Bronchial epithelial cell (primary cell): ENCODE measurements at places on chromosomes 5 and 9.

- DNase-seq: no peak
Observed at GRCh38 chr5:107675201-107675600, 4.5 kb upstream of the EFNA5 start.

GRCh38 chr5:124810396-124811006 lies 64.1 kb upstream of the ZNF608 start:
- no peak for DNase-seq

DNA sequence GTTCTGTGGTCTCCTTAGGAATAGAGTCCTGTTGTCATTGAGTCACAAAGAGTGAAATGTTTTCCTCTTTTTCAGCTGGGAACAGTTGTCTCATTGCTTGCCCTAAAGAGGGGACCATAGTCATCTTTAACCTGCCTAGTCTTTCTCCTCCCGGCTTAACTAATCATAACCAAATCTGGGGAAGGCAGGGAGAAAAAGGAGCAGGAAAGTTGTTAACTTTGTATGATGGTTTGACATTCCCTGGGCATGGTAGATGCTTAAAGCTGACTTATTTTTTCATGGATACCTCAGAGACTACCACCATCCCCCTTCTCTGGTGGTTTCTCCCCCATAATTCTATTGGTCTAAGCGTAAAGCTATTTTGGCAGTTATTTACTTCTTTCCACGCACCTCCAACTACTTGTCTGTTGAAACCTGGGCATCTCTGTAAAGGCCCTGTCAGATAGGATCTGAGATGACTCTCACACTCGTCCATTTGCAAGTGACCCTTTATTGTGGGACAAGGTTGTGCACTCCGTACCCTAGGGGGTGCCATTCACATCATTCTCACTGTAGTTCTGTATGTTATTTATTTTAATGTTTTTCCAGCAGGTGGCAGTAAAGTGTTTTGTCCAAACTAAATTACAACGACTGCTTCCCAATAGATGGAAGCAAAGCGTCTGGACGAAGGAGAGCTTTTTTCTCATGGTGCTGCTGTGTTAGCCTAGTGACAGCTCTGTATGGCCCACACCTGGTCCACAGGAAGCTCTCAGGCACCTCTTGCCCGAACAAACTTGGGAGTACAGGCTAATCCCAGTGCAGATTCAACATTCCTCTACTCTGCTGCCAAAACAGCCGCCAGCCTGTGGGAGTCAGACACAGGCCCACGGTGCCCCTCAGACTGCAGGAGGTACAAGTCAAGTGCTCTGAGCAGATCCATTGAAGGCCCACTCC lies 3.0 kb upstream of the FAM13B start:
- peak; percentile 84 for DNase-seq

GRCh38 chr5:8436924-8437323 lies 568.0 kb downstream of the MTRR start:
- DNase-seq: no peak

- DNase-seq: peak; percentile 39
Observed at GRCh38 chr9:94950579-94951323, 224.3 kb downstream of the AOPEP start.

DNA sequence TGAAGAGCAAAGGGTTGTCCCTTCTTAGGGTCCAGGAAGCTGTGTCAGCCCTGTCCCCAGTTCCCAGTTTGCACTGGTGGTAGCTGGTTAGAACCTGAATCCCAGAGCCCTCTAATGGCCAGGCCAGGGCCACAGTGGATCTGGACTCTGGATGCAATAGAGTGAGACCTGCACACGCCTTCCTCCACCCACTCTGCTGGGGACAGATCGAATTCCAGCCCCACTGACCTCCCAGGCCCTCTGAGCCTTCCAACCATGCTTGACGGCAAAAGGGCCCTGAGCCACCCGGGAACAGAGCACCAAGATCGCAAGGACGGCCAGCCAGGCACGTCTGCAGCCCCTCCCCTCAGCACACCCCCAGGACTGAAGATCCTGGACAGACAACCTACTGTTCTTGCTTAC lies 23.7 kb downstream of the NAIF1 start:
- DNase-seq: no peak

DNA sequence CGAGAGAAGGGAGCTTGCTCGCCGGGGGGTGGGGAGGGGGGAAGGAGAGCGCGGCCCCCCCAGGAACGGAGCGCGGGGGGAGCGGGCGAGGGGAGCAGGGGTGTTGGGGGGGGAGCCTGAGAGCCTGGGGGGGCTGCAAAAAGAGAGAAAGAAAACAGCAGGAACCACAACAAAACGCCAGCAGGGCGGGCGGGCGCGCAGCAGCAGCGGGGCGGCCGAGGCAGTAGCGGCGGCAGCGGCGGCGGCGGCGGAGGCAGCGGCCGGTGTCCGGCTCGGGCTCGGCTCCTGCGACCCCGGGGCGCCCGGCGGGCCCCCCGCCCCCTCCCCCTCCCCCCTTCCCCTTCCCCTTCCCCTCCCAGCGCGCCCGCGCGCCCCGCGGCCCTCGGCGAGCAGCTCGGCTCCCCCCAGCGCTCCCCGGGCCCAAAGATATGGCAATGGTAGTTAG lies 1.6 kb downstream of the NR2F1 start:
- no peak for DNase-seq

DNA sequence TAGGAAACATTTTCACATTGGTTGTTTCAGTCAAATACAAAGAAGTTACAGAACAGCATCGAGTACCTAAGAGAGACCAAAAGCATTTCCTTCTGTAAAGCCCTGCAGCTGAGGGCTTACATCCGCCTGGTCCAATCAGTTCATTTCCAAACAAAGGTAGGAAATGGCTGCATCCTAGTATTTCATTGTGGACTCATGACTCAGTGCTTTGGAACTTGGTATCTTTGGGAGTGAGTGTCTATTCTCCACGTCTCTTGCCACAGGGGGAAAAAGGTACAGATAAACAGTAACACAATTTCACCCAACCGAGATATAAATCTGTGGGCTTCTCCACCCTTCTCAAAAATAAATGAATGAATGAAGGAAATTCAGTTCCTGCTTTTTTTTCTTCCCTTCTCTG lies 75.4 kb downstream of the NFIB start:
- peak; percentile 87 for DNase-seq

DNA sequence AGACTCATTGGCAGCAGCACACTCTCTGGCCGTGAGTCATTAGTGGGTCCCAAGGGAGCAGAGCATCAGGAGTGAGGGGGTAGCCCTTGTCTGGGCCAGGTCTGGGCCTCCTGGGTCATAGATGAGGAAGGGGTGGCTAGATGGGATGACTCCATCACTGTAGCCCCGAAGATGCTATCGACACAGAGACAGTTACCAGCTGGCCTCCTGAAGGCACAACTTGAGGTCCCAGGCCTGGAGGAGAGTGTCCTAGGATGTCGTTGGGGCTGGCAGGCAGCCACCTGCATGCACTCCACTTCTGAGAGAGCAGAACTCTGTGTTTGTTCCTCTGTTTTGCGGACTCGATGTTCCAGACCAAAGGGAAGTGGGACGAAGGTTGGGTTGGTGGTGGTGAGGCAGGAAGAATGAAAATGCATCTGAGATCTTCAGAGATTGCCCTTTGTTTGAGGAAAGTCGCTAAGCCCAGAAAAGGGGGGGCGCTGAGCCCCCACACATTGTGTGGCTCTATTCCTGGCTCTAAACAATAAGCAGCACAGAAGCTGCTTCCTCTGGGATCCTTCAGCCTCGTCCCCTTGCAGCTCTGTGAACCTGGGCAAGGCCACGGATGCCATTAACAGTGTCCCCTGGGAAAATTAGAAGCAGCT lies 4.7 kb downstream of the BTNL9 start:
- DNase-seq: no peak

GRCh38 chr9:111842313-111842712 lies 47.6 kb upstream of the SHOC1 start:
- no peak for DNase-seq

GRCh38 chr5:80161165-80161564 lies 94.7 kb downstream of the SERINC5 start:
- DNase-seq: no peak

DNA sequence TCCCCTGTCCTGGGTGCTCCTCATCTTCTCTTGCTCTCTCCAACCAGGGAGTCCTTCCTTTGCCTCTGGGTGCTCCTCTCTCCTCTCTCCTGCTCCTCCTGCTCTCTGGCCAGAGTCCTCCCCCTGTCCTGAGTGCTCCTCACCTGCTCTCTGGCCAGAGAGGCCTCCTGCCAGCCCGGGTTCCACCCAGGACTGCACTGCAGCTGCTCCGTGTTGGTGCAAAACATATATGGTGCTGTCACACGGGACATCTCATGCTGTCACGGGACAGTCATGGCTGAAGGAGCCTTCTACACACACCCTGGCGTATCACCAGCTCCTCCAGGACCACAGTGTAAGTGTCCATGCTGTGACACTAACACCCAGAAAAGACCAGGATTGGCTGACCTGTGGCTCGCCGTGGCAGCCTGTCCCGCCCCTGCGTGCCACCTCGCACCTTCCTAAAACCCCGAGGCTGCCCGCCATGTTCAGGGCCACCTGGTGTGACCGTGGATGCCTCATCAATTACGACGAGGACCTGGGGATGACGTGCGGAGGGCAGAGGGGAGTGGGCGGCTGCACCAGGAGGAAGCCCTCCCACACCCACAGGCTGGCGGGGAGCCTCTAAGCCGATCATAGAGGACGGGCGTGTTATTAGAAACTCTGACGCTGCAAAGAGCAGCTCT lies 27.9 kb upstream of the SLC6A3 start:
- DNase-seq: no peak

- peak; percentile 22 for DNase-seq
Observed at GRCh38 chr9:120579139-120580050, 572 bp downstream of the CDK5RAP2 start.

- DNase-seq: no peak
Observed at GRCh38 chr9:37700131-37700530, 49.4 kb downstream of the FRMPD1 start.
